Effector CD8-positive, alpha-beta T cell (primary cell): ENCODE measurements at places on chromosomes 11 and 22.

GRCh38 chr22:47278655-47279054, 516.2 kb downstream of the TBC1D22A start:
- DNase-seq: no peak

- DNase-seq: no peak
Measured at GRCh38 chr11:76773921-76774361, 9.2 kb upstream of the TSKU start.

DNA sequence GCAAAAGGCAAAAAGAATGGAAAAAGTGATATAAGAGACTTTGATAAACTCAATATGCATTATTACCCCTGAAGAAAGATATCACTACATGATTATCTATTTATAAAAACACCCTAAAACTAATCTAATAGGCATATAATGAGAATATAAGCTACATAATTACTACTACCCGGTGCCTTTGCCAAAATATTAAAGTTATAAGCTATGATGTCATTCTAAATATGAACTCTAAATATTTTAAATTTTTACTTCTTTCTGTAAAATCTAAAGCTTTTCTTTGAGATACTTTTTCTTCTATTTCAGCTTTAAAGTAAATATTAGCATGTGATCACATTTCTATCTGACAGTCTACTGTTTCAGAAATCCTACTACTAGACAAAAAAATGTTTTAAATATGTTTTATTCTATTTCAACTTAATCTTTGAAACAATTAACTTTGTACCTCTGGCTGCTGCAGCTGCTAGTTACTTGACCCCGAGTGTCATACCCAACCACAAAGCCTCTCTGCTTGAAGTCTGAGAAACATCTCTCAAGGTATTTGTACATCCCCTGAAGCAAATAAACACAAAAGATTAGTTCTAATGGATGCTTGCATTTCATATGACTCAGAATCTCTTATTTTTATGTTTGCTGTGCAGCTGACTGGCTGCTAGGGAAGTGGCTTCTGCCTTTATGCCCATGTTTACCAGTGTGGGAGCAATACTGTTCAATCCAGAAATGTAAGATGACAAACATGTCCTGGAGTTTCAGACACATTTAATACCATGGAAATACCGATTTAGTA, 26.8 kb downstream of the PGM2L1 start:
- DNase-seq: no peak

DNA sequence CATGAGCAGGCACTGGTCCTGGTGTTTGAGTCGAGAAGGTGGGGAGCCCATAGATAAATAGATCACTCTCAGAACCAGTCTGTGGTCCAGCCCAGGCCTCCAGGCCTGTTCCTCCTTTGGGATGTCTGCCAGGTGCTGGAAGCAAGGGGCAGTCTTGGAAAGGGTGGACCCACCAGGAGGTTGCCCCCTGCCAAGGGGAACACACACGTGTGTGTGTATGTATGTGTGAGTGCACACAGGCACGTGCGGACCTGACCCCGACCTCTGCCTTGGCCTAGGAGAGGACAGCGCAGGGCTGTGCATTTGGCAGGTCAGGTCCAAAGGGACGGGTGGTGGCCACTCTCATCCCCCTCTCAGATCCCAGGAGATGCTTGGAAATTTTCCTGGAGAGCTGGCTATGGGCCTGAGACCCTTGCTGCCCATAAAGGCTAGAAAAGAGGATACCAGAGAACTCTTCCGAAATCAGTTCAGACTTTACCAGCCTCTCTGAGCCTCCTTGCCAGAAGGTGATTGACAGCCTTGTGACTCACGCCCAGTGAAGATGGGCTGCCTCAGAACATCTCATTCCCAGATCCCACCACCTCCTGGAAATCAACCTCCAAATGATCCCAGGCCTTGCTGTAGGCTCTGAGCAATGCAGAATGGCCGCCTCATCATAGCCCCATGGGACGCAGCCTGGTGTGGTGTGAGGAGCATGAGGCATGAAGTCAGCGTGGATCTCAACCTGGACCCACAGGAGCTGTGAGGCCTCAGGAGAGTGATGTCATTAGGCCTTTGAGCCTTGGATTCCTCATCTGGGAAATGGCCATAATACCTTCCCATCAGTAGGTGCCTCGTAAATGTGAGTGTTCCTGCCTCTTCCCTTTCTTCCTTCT, 24.0 kb upstream of the CREB3L1 start:
- no peak for DNase-seq

GRCh38 chr11:78815831-78816230, 241.2 kb upstream of the NARS2 start:
- no peak for DNase-seq

GRCh38 chr22:39777716-39778454, 115.7 kb downstream of the ENTHD1 start:
- no peak for DNase-seq

GRCh38 chr11:11028017-11028692, 170.3 kb upstream of the ZBED5 start:
- peak; percentile 64 for DNase-seq
